ENCODE measurements at places on chromosomes 2 and 18.

- no peak for DNase-seq
Measured at GRCh38 chr2:56801770-56802169, 618.0 kb downstream of the CCDC85A start.

DNA sequence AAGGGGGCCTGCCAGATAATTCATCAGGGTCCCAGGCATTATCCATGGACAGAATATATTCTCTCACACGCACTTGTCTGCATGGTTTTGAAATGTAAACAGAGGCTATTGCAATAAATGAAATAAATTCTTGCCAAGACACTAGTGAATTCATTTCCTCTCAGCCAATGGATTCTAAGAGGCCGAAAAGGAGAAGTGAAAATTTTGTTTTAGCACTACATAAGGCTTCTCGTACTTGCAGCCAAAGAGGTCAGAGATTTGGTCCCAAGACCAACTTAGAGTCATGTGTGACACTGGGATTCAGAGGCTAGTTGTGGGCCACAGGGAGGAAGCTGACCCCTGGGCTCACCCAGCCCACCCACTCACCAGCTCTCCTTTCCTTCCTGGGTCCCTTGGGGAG lies 184.1 kb upstream of the GLI2 start:
- DNase-seq = no peak

DNA sequence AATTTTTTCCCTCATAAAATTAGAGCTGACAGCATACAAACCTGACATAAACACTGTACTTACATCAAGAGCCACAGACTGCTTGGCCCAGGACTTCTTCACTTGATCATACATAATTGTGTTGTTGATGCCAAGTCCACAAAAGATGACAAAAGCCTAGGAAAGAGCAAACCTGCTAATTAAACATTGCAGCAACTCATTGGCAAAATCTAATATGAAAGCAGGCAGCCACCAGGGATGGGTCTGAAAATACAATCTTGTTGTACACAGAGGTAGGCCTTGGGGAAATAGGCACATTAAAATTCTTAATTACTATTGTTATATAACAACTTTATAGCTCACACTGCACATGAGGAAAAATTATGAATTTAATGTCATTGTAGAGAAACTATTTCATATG lies 255.8 kb downstream of the PDE11A start:
- no peak for DNase-seq

DNA sequence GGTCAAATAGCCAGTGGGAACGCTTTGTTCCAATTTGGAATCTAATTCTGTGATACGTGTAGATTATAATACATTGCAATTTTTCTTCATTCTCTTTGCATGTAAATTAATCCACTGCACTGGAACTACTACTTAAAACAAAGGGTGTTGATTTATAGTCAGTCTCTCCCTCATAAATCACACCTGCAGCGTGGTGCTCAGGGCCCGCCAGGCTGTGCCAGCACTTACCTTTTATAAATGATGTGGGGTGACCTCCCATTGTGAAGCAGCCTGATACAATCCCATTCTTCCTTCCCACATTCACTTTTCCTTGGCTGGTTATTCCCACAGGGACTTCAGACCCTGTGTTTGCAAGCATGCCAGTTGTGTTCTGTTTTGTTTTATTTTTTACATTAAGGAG lies 302.3 kb upstream of the ID2 start:
- no peak for DNase-seq

DNA sequence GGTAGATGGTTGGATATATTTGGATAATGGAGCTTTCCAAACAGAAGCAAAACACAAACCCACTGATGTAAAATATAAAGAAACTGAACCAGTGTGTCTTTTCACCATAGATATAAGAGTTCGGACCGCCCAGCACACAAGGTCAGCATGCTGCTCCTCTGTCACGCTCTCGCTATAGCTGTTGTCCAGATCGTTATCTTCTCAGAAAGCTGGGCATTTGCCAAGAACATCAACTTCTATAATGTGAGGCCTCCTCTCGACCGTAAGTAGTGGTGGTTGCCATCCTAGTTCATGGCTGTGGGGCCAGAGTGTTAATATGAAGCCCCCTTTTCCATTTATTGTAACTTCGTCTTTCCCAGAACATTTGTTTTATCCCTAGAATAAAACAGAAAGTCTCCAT lies 125.2 kb upstream of the LYPD6 start:
- DNase-seq = no peak

- DNase-seq = no peak
Measured at GRCh38 chr2:38835990-38836389, 39.7 kb downstream of the DHX57 start.

DNA sequence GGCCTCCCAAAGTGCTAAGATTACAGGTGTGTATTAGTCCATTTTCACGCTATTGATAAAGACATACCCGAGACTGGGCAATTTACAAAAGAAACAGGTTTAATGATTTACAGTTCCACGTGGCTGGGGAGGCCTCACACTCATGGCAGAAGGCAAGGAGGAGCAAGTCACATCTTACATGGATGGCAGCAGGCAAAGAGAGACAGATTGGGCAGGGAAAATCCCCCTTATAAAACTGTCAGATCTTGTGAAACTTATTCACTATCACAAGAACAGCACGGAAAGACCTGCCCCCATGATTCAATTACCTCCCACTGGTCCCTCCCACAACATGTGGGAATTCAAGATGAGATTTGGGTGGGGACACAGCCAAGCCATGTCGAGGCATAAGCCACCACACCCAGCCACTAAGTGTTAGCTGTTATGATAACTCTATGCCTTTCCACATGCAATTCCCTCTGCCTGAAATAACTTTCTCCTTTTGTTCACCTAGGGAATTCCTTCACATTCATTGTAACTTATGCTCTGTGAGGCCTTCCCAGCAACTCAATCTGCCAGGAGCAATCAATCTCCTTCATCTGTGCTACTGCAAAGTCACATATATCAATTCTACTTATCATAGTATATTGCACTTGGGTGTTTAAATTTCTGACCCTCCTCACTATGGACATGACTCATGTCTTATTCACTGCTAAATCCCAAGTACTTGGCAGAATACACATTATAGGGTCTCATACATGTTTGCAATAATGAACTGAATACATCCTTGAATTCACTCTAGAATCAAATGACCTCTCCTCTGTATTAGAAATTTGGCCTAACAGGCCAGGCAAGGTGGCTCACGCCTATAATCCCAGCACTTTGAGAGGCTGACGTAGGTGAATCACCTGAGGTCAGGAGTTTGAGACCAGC lies 7.4 kb downstream of the MCEE start:
- no peak for DNase-seq

DNA sequence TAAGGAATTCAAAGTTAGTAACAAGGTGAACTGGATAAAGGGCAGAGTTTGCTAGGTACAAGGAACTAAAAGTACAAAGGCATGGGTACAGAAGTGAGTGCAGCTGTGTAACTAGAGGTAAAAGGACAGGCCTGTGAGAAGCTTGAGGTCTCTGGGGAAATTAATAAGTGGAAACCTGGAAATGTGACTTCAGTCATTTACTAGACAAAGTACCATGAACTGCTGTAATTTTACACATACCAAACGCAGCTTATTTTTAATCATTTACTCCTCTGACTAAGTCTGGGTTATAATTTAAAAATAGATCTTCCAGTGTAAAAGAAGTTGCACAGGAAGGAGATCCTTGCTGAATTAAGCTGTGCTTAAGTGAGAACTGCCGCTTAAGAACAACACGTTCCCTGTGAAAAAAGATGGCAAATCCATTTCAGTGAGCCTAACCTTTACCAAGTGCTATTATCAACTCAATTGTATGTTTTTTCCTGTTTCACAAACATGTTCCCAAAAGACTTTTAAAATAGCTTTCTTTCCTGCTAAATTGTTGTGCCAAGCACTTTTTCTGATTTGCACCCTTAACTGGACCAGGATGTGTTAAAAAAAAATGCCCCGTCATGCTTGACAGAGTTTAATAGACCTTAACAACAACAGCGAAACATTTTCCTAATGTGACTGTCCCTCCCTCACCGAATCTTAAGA lies 44.3 kb downstream of the CALCRL start:
- no peak for DNase-seq

DNA sequence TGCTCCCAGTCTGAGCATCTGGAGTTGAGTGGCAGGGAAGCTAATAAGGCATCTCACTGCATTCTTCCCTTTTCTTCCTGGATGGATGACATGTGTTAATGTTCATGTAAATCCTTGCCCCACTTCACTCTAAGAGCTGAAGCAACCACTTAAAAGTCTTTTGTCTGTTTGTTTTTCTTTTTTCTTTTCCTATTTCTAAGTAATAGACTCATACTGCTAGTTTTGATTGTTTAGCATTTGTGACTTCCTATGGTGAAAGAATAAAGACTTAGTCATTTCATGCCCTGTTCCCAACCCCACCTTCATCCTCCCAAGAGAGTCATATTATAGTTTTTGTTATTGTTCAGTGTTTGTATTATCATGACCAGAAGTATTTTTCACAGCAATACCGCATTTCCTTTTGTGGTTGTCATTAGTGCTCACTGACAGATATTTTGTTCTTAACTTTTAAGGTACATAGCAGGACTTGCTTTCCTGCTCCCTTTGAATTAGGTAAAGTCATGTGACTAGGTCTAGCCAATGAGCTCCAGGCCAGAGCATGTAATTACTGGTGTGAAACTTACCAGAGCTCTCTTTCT lies 18.1 kb upstream of the SPP2 start:
- DNase-seq = no peak

- no peak for DNase-seq
Measured at GRCh38 chr2:46748735-46749531, 166.7 kb downstream of the MCFD2 start.

- DNase-seq = no peak
Measured at GRCh38 chr2:240141736-240142135, 1.3 kb upstream of the OTOS start.

- no peak for DNase-seq
Measured at GRCh38 chr2:71801556-71801955, 346.1 kb downstream of the CYP26B1 start.

- DNase-seq = no peak
Measured at GRCh38 chr2:65081232-65081685, 25.0 kb downstream of the CEP68 start.

- no peak for DNase-seq
Measured at GRCh38 chr2:192437653-192438052, 242.9 kb upstream of the TMEFF2 start.

GRCh38 chr18:56884511-56884910 lies 233.4 kb downstream of the WDR7 start:
- DNase-seq = no peak

- no peak for DNase-seq
Measured at GRCh38 chr2:85905891-85906290, 17.1 kb upstream of the ST3GAL5 start.

DNA sequence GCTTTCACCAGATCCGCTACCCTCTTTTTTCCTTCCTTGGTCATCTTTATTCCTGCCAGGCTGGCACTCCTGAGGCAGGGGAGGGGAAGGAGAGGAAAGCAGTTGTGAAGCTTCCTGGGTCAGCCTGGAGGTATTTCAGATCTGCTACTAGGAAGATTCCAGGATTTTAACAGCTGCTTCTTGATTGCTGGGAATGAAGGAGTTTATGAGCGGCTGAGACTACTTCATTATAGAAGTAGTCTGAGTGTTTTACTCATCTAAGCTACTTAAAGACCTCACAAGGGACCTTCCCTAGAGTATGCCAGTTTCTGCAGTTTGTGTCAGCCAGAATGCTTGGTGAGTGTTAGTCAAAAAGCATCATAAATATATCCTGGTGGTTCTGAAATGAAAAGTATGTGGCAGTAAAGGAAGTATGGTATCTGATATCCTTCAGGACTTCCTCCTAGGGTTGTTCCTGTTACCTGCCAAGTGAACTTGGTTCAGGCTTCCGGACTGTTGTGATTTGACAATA lies 1.9 kb downstream of the TANC1 start:
- DNase-seq = no peak

DNA sequence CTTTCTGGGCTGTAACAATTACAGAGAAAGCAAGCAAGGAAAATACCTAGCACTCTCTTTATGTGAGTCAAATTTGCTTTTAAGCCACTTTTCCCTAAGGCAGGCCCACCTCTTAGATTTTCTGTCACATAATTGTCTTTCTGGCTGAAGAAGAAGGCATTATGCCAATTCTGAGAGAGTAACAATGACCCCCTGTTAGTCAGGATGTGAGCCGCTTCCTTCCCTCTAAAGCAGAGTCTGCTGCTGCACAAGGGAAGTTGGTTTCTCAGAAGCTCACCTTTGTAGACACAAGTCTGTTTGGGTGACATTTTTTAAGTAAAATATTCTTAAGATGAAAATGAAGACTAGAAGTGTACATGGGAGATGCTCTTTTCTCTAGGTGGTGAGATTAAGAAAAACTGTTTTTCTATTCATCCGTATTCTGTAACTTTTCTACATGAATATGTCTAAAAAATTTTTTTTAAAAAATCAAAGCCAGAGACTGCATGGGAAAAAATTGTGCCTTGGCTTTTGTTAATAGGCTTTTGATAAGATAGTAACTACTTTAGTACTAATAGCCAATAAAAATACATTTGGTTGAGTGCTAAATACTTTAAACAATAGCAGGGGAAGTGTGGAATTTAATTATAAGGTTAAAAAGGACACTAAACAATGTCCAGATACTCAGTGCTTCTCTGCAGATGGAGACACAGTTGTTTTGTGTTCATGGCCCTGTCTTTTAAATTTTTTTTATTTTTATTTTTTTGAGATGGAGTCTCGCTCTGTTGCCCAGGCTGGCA lies 33.4 kb upstream of the VPS54 start:
- no peak for DNase-seq

DNA sequence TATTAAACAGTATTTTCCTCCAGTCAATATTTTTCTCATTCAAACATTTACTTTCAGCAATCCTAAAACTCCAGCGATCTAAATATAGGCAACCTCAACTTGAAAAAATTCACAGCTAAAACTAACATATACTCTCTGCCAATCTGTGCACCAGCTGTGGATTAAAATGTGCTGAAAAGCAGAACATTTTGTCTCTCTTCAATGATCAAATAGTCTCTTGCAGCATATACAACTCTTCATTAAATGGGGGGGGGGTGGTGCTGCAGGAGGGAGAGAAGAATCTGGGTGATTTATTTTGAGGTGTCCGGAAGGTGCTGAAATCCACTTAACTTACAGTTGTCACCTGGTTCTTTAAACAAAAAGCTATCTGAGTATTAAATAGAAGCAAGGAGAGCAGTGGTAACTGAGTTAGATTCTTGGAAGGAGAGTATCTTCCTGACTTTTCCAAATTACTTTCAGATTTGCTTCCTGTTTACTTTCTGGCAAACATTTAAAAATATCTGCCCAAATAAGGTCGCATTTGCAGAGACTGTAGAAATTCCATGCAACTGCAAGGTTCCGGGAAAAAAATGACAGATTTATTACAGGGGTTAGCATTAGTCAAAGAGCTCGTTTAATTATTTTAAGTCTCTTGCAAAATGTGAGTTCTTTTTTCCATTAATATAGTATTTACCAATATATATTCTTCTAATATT lies 904.7 kb upstream of the ACVR2A start:
- DNase-seq = no peak

DNA sequence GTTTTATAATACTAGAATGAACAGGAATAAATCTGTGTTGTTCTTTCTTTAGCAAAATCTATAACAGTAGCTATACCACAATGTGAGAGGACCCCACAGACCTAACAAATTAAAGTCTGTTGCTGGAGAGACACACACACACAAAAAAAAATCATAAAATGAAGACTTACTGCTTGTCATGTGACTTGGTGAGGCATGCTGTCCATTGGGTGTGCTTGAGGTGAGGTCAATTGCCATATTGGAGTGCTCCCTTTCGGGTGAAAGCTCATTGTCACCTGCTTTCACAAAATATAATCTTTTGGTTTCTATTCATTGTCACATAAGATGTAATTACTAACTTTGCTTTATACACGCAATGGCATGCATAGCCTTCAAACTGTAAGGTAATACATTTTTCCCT lies 3.9 kb downstream of the IKZF2 start:
- no peak for DNase-seq

GRCh38 chr2:69013840-69014821 lies 1.2 kb downstream of the ANTXR1 start:
- DNase-seq = no peak
